ENCODE measurements at places on chromosomes 7 and 10.

GRCh38 chr7:128351296-128352152 is 7.8 kb upstream of the RBM28 start:
- no peak for DNase-seq

GRCh38 chr10:7606951-7607404 is 59.8 kb downstream of the ITIH5 start:
- DNase-seq: no peak

DNA sequence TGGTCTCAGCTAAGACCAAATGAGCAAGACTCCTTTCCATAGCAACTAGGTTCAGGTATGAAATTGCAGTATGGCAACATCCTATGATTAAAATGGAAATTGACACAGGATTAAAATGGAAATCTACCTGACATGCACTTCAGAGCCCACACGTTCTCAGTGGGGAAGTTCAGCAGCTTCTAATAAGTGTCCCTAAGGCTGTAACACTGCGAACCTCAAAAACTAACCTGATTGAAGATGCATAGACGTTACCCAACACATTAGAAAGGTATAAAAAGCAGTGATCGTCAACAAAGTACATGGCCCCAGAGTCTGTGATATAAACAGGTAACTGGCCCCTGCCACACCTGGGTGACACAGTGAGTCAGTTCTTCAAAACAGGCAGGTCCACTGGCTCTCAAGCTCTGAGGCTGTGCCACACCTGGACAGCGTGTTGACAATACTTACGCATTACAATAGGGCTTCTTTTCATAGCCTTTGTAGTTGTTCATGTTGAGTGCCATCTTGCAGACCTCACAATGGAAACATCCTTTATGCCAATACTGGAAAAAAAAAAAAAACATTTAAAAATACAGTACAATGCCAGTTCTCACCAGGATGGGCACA is 274.9 kb upstream of the NEBL start:
- no peak for DNase-seq

DNA sequence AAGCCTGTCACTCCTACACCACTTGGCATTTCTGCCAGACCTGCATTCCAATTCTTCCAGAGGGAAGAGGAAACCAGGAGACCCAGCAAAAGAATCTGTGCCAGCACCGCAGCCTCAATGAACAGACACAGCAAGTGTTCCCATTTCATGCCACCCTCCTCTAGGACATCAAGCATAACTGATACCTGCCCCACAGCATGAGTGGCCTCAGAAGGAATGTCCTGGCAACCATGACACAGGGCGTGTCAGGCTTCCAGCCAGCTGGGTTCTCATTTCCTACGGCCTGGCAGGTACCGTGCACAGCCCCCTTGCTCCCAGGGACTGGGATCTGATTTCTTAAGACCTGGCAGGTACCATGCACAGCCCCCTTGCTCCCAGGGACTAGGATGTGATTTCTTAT is 7.8 kb downstream of the MAD1L1 start:
- DNase-seq: no peak

DNA sequence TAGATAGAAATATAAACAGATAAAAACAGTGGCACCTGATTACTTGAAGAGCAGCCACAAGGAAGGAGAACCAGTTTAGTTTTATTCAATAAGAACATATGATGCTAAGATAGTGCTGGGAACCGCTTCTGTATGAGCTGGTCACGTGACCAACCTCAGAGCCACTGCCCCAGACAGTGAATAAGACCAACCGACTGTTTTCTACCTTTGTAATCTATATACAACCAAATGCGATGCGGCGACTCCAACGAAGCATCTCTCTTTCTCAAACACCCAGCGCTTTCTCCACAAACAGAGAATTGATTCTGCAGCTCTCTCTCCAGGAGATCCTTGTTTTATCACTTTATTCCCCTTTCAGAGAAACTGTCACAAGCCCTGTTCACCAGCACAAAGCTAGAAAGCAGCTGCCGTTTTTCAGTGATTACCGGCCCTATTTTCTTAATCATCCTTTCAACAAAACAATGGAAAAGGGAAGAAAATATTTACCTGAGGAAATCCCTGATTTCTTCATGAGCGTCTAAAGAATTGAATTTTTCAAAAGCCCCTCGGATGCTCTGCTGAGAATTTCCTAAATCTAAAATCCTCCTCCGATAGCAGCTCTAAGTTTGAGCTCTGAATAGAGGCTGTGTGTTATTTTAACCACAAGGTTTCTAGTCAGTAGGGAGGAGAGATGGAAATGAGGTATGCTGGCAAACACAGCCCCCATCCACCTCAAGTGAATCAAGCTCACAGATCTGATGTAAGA is 55.7 kb upstream of the JCAD start:
- DNase-seq: peak; percentile 37

DNA sequence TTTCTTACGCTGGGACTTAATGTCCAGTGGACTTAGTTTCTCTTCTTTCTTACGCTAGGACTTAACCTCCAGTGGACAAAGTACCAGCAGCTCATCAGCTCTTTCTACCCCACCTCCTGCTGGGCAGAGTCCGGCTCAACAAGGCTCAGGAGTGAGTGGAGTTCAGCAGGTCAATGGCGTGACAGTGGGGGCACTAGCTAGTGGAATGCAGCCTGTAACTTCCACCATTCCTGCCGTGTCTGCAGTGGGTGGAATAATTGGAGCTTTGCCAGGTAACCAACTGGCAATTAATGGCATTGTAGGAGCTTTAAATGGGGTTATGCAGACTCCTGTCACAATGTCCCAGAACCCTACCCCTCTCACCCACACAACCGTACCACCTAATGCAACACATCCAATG is 199.7 kb downstream of the MLLT10 start:
- no peak for DNase-seq
